ENCODE measurements at places on chromosomes 5 and 9.

GRCh38 chr5:137847687-137848086, 20.0 kb upstream of the MYOT start:
- no peak for DNase-seq

- no peak for DNase-seq
Measured at GRCh38 chr9:92804727-92805126, 40.1 kb upstream of the BICD2 start.

DNA sequence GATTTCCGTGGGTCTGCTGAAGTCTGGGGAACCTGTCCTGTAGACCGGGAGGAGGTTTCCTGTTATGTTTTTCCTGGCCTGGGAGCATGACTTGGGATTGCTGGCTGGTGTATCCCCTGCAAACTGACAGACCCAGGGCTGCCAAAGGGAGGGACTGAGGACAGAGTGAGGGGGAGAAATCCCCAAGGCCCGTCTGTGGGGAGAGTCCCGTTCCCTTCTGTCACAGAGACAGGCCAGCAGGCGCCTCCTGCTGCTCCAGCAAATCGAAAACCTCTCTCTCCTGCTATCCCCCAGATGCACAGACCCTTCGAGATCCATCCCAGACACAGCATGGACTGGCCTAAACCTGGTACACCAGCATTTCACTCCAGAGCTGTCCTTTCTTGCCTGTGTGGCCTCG, 56.2 kb upstream of the ALDH1B1 start:
- no peak for DNase-seq

DNA sequence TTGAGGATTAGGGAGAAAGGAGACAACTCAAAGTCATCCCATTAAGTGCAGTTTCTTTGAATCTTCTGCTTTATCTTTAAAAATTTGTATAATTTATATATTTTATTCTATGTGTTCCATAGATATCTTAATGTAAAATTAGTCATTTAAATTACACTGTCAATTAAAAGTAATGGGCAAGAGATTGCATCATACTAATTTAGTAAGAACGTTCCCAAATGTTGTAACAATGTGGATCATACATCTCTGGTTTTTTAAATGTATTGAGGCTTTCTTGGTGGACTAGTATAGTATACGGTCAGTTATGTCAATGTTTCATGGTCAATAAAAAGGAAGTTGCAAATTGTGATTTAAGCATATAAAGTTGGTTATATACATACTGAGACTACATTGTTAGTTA, 6.2 kb downstream of the TSLP start:
- DNase-seq = no peak

DNA sequence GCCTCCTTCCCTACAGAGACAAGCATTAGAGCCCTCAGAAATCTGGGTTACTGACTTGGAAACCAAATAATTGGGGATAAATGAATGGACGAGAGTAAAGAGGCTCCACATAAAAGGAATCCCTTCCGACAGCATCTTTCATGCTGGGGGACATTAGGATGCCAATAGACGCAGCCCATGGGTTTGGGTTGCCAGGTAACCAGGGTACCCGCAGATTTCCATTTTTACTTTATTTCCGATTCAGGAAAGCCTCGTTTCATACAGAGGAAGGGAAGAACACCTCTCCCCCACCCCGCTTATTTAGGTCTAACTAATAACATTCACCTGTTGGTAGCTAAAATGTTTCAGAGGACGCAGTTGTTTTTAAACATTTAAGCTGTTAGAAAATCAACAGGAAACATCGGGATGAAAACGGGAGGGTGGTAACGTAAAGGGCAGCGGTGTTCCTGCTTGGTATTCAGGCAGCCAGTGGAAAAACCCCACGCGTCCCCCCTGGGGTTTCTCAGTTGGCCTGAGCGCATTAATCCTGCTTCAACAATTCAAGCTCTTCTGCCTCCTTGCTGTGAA, 179.5 kb downstream of the YTHDC2 start:
- DNase-seq = no peak

DNA sequence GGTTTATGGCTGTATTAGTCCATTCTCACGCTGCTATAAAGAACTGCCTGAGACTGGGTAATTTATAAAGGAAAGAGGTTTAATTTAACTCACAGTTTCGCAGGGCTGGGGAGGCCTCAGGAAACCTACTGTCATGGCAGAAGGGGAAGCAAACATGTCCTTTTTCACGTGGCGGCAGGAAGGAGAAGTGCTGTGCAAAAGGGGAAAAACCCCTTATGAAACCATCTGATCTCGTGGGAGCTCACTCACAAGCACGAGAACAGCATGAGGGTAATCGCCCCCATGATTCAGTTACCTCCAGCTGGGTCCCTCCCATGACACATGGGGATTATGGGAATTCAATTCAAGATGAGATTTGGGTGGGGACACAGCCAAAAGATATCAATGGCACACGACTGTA, 13.9 kb downstream of the LRRC70 start:
- no peak for DNase-seq

DNA sequence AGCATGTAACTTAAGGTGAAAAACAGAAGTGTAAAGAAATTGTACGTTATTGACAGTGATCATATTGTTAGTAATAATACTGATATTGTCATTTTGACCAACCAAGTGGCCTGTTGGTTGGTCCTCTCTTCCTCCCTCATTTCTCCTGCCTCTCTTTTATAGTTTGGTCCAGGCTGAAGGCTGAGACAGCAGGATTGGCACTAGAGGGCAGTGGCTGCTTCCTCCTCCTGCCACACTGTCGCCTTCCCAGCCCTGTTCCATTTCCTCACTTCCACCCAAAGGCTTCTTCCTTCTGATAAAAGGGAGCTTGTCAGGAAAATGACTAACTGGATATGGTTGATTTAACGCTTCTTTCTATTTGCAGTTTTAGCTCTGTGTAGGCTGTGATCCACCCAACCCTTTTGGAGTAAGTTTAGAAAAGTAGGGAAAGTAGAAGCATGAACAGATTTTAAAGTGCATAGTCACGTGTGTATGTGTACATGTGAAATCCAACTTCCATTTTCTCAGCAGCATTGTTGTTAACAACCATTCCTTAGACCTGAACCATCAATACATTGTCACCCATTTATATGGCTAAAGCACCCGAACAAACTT, 35.6 kb downstream of the PTCD2 start:
- DNase-seq = no peak

GRCh38 chr5:17182494-17182893, 34.9 kb upstream of the BASP1 start:
- DNase-seq = no peak

GRCh38 chr9:91428436-91428835, 4.8 kb upstream of the NFIL3 start:
- no peak for DNase-seq

DNA sequence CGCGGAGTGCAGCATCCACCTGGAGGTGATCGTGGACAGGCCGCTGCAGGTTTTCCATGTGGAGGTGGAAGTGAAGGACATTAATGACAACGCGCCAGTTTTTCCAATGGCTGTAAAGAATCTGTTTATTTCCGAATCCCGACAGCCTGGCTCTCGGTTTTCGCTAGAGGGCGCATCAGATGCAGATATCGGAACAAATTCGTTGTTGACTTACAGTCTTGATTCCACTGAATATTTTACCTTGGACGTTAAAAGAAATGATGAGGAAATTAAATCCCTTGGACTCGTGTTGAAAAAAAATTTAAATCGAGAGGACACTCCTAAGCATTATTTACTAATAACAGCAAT, 611 bp downstream of the PCDHA3 start:
- DNase-seq = no peak

DNA sequence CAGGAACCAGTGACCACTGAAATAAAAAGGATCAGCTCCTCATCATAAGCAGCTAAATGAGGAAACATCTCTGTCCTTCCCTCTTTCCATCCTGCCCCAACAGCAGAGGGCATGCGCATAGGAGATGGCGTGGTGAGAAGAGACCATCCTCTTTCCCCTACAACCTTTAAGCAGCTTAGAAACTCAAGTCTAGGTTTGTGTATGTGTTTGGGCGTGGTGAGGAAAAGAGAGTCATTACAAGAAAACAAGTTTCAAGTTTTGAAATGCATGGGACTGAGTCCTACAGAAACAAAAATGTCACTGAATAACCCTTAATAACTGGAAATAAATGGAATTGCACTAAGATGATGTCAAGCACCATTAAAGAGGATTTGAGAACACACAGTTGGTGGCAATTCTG, 96.4 kb upstream of the IL12B start:
- DNase-seq = no peak
